NCI-H2081 (cell line): ENCODE measurements at places on chromosomes 5 and 9.

DNA sequence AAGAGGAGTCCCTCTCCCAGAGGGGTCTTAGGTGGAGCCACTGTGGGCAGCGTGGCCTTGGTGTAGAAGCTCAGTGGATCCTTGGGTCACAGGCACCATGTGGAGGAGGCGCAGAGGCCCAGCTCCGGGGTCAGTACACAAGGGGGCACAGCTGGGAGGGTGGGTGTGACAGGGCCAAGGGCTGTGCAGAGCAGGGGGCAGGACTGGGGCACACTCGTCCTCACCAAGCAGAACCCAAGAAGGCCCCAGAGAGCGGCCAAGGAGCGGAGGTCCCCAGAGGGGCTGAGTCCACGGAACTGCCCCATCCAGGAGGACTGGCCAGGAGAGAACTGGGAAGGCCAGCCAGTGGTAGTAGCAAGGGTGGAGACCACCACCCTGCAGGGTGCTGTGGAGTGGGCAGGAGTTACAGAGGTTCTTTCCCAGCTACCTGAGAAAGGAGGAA lies 2.5 kb upstream of the LPCAT1 start:
- no peak for DNase-seq

- DNase-seq: no peak
Measured at GRCh38 chr5:14164164-14165163, 21.3 kb downstream of the TRIO start.

- no peak for DNase-seq
Measured at GRCh38 chr5:171984748-171985419, 21.6 kb downstream of the FBXW11 start.

GRCh38 chr5:139658928-139659667 lies 10.9 kb downstream of the CXXC5 start:
- DNase-seq: no peak

- no peak for DNase-seq
Measured at GRCh38 chr9:30997291-30997690, 1387.2 kb upstream of the ACO1 start.

- no peak for DNase-seq
Measured at GRCh38 chr9:131349522-131349880, 44.4 kb upstream of the PRRC2B start.

DNA sequence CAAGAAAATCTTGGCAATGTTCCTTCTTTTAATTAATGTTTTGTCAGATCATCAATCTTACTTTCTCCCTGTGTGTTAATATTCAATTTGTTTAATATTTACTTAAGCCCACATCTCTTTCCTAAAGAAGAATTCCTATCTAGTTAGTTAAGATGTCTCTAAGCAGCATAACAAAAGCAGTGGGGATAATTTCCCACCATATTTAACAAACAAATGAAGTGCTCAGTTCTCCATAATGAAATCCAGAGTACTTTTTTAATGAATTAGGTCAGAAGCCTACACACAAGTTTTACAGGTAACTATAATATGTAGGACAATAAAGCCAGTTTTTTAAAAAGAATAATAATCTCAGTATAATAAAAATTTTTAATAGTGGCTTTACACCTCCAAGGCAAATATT lies 1918.8 kb downstream of the EFNA5 start:
- peak; percentile 12 for DNase-seq

DNA sequence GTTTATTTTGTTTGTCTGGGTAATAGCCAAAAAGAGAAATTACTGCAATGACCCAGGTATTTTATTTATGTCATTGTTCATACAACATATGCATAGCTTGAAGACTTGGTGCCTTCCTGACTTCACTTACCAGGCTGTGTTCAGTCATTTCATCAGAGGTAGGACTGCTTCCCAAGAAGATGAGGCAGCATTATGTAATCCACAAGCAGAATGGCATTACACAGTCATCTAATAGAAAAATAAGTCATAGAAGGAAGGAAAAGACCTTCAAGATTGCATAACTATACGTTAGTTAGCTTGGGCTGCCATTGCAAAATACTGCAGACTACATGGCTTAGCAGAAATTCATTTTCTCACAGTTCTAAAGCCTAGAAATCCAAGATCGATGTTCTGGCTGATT lies 167.5 kb downstream of the NMUR2 start:
- no peak for DNase-seq
